ENCODE measurements at places on chromosomes 3 and 15.

DNA sequence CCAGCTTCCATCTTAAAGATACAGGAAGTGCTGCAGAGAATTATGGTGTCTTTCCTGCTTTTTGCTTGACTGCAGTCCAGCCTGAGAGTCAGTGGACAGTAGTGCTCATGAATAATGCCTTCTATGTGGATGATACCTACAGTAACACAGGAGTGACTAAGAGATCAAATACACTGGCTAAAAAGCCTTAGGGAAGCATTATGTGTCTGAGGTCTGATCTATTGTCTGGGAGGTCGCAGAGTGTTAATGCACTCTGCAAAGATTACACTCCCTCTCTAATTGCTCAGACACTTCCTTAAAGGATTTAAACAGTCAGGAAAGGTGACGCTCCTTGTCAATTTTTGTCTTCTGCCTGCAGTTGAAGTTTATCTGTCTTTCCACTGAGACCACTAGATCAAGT lies 183.6 kb downstream of the MCTP2 start:
- DNase-seq = no peak

- DNase-seq = no peak
Observed at GRCh38 chr3:155211266-155211665, 82.2 kb downstream of the STRIT1 start.

DNA sequence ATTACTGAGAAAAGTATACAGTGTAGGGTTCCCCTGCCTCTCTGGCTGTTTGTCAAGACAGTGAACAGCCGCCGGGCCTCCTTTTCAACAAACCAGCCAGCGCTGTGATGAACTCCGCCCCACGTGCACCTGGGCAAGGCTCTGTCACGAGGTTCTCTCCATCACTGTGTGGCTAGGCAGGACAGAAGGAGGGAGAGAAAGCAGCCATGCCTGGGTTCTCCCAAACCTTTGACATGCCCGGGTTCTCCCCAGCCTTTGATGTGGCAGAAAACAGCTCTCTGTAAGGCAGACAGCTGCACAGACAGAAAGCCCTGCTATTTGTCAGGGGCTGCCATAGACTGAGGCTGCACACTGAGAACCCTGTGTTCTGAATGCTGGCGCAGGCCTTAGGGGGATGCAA lies 101.4 kb upstream of the TRPM1 start:
- DNase-seq = no peak

DNA sequence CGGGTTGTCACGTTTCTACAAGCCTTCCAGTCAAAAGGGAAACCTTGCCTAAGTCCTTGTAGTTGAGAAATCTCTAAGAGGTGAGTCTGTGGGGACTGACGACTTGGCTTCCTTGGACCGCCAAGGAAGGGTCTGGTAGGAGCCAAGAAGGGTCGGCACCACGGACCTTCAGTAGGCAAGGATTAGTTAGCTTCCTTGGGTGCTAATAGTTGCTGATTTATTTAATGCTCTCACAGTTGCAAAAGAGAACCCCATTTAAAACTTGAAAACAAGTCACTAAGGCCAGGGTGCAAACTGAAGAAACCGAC lies 361 bp upstream of the LCMT2 start:
- DNase-seq = no peak

- DNase-seq = no peak
Observed at GRCh38 chr3:55780913-55781312, 293.8 kb upstream of the WNT5A start.

Data from stimulated activated CD4-positive, alpha-beta T cell treated with anti-CD3 and anti-CD28 coated beads, Interleukin-15, amount 100 ng/mL, for 48 hours (primary cell).